ENCODE measurements at places on chromosomes 3 and 15.

DNA sequence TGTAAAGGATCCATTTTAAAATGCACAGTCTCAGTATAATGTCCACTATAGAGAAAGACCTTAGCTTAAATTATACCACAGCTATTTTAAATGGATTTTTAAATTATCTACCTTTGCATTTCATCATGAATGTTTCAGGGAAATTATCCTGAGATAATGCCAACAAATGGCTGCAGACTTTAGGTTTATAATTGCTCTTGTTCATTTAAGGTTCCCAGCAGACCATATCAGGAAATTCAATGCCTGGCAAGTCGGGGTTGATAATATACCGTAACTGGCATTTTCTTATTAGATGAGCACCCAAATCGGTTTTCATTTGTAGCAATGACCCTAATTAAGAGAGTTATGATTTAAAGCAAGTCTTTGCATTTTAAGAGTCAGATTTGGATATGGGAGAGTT lies 227.1 kb upstream of the ARRDC4 start:
- DNase-seq: no peak

- DNase-seq: no peak
Measured at GRCh38 chr15:23370578-23370977, 16.0 kb downstream of the GOLGA8S start.

GRCh38 chr15:62857411-62857853 lies 185.1 kb upstream of the TPM1 start:
- DNase-seq: no peak

- DNase-seq: no peak
Measured at GRCh38 chr3:32126305-32127015, 20.0 kb downstream of the GPD1L start.

DNA sequence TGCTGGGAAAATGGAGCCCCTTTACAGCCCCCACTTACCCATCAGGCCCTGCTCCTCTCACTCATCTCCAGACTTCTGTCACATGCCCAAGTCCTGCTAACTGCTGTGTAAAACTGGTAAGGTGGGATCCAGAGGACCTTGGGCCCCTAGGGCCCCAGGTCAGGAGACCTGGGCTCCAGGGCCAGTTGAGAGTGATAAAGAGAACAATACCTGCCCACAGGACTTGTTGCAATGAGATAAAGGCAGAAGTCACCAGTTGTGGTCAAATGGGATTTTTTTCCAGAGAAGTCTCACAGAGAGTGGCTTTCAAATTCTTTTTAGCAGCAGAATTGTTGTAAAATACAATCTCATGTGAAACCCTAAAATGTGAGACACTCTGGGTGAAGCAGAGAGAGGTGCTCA lies 753 bp downstream of the FURIN start:
- DNase-seq: no peak

DNA sequence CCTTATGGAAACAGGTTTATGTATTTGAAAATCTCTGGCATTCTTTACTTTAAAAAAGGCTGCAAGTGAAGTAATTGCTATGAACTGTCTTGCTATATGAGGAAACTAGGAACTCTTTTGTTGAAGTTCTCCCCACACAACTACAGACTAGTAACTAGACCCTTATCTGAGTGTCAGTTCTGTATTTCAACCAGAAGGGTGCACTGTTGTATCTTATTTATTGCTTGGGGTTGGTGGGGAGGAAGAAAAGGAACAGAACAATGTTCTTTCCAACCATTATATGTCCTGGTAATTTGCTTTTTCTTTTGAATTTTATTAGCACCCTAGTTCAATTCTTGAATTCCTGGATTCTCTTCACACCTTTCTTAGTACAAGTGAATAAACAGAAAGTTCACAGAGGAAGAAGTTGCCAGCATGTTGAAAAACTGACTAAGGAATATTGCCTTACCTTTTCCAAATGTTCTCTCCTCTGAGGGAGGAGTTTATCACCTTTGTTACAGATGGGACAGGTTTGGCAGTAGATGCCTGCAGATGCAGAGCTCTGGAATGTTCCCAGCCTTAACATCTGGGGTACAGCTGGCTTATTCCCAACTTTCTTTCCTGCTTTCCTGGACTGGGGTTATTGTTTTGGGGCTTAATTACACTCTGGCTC lies 162.4 kb upstream of the CFAP20DC start:
- DNase-seq: peak; percentile 7

Data from AG04449 (cell line).